ENCODE measurements at places on chromosomes 7 and 10.

DNA sequence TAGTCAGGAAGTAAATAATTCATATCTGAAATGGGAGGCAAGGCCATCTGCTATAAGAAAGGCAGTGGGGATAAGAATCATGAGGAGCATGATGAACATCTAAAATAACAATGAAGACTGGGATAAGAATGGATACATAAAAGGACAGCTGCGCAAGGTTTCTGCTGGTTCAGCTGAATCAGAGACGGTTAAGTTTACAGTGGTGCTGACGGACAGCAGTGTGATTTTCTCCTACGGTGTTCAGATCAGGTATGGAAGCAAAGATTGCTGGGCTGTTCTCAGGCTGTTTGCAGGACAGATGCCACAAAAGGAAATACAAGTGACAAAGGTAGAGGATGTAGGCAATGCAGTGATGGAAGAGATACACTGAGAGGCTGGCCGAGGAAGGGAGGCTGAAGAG lies 8.4 kb downstream of the CYCS start:
- DNase-seq: no peak

GRCh38 chr10:91621483-91622113 lies 11.3 kb downstream of the PPP1R3C start:
- DNase-seq: no peak

DNA sequence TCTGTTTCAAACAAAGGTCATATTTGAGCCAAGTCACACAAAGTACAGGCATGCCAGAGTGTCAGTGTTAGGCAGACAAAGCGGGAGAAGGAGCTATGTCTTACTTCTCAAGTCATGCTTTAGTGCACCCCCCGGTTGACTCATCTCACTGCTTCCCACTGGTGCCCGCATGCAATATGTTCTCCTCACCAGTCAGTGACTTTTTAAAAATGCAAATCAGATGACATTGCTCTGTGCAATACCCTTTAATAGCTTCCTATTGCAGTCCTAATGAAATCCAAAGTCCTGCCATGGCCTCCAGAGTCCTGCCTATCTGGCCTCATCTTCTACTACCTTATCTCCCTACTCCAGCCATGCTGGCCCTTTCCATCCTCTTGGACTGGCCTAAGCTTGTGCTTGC lies 429.1 kb downstream of the ACTR3B start:
- no peak for DNase-seq

GRCh38 chr7:36420307-36420706 lies 30.6 kb downstream of the ANLN start:
- no peak for DNase-seq

DNA sequence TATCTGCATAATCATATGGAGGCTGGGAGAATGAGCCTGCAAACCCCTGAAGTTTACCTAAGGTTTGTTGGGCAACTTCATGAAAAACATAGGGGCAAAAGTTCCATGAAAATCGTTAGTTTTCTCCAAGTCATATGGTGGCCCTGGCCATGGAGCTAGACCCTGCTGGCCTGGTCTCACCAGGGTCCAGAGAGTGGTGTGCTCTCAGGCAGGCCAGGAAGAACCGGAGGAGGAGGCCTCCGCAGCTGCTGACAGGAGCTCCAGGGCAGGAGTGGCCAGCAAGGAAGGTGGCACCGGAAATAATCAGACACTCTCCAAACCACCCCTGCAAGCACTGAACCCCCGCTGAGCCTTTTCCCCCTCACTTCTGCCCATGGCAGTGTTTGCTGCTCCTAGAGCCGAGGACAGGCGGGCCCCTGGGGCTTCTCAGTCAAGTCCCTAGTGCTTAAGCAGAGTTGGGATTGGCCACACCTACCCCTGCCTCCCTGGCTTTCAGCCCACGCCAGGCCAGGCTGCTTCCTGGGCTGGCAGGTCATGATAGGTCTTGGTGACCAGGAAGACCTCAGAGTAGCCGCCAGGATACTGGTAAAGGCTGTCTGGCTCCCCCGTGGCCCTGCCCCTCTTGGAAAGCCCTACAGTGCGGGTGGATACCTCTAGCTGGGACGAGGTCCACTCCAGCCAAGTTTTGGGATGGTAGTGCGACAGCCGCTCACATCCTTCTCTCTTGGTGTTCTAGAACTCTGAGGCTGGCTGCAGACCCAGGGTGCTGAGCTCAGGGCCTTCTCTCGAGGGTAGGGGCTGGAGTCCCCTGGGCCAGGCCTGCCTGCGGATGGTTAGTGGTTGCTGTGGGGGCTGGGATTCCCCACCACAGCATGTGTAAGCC lies 242.8 kb downstream of the MGMT start:
- no peak for DNase-seq

- no peak for DNase-seq
Observed at GRCh38 chr7:132573251-132573955, 2.9 kb downstream of the PLXNA4 start.

DNA sequence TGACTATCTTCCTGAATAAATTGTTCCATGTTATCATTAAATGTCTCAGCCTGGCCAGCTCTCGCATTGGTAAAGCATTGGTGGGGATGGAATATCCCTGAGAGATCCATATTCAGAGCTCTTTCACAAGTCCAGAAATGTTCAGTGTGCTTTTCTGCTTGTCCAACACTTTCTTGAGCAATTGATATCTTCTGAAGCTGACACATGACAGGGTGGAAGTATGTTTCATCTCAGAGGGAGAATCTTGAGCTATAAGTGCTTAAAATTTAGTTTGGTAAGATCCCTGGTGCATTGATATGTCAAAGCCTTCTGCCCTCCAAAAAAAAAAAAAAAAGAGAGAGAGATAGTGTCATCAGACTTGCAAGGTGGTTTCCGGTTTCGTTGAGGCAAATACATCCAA lies 7.4 kb downstream of the IFIT3 start:
- DNase-seq: no peak

GRCh38 chr7:137421366-137421765 lies 77.8 kb upstream of the PTN start:
- no peak for DNase-seq

GRCh38 chr7:9856668-9857067 lies 1117.0 kb upstream of the PHF14 start:
- DNase-seq: no peak

- DNase-seq: no peak
Observed at GRCh38 chr7:101952355-101953247, 135.2 kb downstream of the CUX1 start.

GRCh38 chr7:152909683-152910544 lies 150.4 kb downstream of the ACTR3B start:
- no peak for DNase-seq

GRCh38 chr7:28921822-28922221 lies 36.3 kb downstream of the TRIL start:
- no peak for DNase-seq

DNA sequence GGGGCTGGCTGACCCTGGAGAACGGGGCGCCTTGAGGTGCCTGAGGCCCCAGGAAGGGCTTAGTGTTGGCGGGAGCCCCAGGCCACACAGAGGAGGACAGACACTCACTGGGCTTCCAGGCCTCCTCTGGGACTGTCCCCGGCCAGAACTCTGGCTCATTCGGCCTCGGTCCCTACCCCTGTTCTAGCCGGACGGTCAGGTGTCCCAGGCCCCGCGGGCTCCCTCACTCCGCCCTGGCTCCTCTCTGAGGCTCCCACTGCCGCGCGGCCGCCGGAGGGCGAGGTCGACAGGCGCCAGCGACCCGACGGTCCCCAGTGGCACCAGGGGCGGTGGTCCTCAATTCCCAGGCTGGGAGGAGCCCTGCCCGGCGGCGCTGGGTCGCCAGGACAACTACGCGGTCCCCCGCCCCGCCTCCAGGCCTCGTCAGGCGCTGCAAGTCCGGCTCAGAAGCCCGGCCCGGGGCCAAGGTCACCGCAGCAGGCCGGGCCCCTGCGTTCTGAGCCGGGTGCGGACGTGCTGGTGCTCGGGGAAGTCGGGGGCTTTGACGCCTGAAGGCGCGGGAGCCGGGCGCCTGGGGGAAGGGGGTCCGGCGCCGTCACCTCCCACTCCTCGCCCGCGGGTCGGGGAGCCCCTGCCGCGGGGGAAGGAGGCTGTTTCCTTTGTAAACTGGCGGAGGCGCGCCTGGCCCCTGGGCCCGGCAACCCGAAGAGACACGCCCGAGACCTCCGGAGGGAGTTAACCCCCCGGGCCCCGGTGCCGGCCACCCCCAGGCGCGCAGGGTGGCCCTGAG lies 1.1 kb upstream of the PWWP2B start:
- DNase-seq: no peak

DNA sequence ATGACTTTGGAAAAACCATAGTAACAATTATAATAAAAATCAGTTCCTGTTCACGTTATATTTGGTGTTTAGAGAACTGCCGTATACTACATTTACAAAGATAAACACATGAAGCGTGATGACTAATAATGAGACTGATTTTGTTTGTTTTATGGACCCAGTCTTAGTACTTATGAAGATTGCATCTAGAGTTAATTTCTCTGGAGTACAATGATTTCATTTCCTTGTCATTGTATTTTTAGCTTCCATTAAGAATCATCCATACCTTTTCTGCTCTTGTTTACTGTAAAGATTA lies 2.9 kb downstream of the RBM20 start:
- no peak for DNase-seq

DNA sequence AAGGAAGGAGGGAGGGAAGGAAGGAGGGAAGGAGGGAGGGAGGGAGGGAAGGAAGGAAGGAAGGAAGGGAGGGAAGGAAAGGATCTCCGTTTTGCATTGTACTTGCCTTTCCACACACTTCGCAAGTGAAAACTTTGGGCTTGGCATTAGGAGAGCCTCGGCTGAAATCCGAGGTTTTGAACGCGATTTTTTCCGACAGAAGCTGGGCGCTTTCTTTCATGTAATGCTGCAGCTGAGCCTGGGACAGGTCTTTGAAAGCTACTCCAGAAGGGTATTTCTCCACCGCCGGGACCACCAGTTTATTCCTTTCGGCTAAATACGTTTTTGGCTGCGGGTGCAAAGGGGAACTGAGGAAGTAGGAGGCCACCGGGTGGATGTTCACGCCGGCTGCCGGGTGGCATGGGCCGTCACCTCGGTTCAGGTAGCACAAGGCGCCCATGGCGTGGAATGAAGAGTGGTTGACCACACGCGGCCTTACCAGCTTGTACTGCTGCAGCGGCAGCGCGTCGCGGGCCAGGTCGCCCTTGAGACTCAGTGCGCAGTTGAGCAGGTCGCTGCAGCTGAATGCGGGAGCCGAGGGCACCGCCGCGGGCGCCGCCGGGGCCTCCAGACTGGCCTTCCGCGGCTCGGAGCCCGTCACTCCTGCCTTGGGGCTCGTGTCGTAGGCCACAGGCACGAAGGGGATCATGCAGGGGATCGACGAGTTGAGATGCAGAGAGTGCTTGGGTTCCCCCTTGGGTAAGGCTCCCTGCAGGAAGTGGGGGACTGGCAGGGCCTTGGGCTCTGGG lies 825 bp downstream of the FEZF1 start:
- no peak for DNase-seq

GRCh38 chr7:24728503-24729364 lies 28.5 kb downstream of the GSDME start:
- DNase-seq: no peak

GRCh38 chr7:40199076-40199802 lies 64.4 kb downstream of the SUGCT start:
- no peak for DNase-seq

GRCh38 chr10:112587729-112588128 lies 140.7 kb downstream of the VTI1A start:
- no peak for DNase-seq
